ENCODE measurements at places on chromosomes 12 and 14. TPM values are rescaled to one million over a fixed set of nuclear protein-coding genes. Genes with fewer than 3 reads are reported as not detected.

DNA sequence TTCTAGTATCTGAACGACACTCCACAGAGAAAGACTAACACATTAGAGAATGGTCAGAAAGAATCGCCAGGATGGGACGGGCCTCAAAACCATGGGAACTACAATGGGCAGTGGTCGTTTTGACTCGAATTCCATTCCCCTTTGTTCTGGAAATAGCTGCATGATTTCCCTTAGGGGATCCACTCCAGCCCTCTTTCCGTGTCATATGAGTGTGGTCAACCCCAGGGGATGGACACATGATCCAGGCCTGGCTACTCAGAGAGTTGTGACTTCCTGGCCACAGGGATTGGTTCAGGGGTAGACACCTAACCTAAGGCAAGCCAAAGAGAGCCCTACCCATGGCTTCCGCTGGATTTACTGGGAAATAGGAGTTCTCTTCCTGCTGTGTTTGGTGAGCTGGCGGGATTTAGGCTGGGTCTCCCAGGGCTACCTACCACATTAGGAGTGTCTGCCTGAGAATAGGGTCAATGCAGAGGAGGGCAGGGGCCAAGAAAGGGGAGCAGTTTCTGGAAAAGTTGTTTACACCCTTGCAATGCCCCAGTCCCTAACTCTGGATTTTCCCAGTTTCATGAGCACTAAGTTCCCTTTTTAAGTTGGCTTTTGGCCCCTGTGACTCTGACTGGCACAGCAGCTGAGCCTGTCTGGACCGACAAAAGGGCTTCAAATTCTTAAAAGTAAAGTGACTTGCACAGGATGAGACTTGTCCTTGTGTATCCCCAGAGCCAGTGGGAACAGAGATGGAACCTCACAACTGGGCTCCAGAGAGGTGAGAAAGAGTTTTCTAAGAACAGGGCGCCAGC, 28.1 kb upstream of the GPATCH2L start:
- DNase-seq = no peak
- H3K36me3 ChIP-seq = no peaks in the 10 kb centered on the region
- no peak overlapping the region for H3K4me3 ChIP-seq
- H3K4me1 ChIP-seq = no peaks in the 10 kb centered on the region
- H3K27me3 ChIP-seq = no peaks in the 10 kb centered on the region
- H3K27ac ChIP-seq = no peak overlapping the region

Gene RNASE3
- not detected for total RNA-seq

Gene PSMC6
- total RNA-seq = 62.1 TPM

Gene MGAT2
- 51.4 TPM for total RNA-seq

DNA sequence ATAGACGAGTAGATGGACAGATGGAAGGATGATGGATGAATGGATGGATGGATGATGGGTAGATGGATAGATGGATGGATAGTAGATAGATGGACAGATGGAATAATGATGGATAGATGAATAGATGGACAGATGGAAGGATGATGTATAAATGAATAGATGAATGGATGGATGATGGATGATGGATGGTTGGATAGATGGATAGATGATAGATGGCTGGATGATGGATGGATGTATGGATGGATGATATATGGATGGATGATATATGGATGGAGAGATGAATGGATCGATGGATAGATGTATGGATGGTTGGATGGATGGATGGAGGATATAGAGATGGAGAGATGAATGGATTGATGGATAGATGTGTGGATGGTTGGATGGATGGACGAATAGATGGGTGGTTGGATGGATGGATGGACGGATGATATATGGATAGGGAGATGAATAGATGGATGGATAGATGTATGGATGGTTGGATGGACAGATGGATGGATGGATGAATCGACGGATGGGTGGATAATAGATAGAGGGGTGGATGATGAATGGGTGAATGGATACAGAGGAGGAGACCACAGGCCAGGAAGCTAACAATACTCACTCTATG, 19.3 kb downstream of the TRPV4 start:
- no peak for DNase-seq
- H3K27ac ChIP-seq = no peak overlapping the region
- H3K4me1 ChIP-seq = peaks cover 5% of the 10 kb centered on the region
- no peaks in the 10 kb centered on the region for H3K27me3 ChIP-seq
- H3K36me3 ChIP-seq = no peaks in the 10 kb centered on the region

Gene AQP2
- 0.36 TPM for total RNA-seq

DNA sequence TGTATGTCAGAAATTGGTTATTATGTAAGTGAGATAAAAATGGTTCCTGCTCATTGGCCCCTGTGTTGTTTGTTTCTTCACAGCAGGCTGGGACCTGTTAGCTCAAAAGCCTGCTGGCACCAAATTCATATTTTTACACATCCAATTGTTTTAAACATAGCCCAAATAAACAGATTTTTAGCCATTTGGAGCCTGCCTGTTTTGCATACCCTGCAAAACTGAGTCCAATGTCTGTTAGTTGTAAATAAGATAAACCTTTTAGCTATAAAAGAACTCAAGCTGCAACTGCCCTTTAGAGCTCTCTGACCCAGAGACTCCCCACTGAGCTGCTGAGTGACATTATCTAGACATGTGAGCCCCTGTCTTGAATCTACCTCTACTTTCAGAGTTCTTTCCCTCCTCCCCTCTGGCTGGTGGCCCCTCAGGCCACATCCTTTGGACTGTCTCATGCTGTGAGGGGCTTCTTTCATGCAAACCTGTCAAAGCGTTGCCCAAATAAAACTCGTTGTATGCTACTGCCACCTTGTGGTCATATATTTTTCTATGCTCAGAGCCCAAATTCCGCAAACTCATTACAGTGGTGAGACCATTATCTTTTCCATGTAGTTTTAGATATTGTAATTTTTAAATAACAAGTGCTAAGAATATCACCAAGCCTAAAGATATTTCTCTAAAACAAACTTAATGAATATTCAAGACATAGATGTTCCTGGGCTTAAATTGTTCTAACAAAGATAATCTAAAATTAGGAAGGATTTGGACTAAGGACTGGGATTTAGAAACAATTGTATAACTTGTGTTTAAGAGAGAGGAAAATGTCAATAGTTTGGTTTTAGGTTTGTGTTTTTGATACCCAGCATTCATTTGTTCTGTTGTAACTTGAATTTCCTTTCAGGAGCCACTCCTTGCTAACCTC, 337.9 kb downstream of the AACS start:
- no peak overlapping the region for H3K4me3 ChIP-seq
- no peaks in the 10 kb centered on the region for H3K4me1 ChIP-seq
- DNase-seq = no peak
- H3K27ac ChIP-seq = no peak overlapping the region
- no peaks in the 10 kb centered on the region for H3K36me3 ChIP-seq
- peaks cover 12% of the 10 kb centered on the region for H3K27me3 ChIP-seq

DNA sequence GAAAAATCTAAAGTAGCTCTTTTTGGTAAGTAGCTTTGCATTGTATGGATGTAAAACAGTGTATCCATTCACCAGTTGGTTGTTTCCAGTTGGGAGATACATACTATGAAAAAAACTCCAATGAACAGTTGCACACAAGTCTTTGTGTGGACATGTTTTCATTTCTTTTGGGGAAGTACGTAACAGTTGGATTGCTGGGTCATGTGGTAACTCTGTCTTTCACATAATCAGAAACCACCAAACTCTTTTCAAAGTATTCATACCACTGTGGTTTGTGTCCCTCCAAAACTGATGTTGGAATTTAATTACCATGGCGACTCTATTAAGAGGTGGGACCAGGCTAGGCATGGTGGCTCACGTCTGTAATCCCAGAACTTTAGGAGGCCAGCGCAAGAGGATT, 58.9 kb upstream of the RESF1 start:
- no peak for DNase-seq
- H3K27ac ChIP-seq = no peak overlapping the region
- no peaks in the 10 kb centered on the region for H3K36me3 ChIP-seq

DNA sequence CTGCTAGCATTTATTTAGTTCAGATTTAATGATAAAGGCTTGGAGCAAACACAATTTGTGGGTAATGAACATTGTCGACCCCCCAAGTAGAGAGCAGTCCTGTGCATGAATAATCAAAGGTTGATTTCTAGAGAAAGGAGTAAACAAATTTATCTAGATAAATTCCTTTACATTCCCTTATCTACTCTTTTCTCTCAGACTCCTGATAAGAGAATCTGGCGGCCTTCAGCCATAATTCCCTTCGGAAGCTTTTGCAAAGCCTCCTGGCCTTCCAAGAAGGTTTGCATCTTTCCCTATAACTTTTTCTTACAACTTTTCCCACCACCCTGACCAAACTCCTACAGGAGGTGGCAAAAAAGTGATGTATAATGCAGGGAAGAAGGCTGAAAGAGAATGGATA, 42.1 kb downstream of the TMTC3 start:
- no peaks in the 10 kb centered on the region for H3K36me3 ChIP-seq
- DNase-seq = no peak
- no peak overlapping the region for H3K4me3 ChIP-seq
- H3K27me3 ChIP-seq = no peaks in the 10 kb centered on the region
- H3K4me1 ChIP-seq = no peaks in the 10 kb centered on the region
